ENCODE measurements at places on chromosomes 7 and 10.

DNA sequence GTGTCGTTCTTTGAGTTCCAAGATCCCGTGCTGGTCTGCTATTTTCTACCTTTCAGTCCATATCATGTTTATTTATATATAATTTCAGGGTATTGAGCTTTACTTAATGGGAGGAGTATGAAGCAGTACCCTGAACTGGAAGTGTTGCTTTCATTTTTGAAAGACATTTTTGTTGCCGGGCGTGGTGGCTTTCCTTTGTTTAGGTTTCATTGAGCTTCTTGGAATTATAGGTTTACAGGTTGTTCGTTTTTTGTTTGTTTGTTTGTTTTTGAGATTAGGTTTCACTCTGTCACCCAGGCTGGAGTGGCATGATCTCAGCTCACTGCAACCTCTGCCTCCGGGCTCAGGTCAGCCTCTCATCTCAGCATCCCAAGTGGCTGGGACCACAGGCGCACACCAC, 7.4 kb downstream of the ZNF487 start:
- no peak for DNase-seq

- DNase-seq = no peak
These were observed 136.7 kb upstream of the TCERG1L start for GRCh38 chr10:131448171-131448570.

- DNase-seq = no peak
These were observed 925.4 kb upstream of the ZNF722 start for GRCh38 chr7:63073286-63073685.

- DNase-seq = no peak
These were observed 215.9 kb downstream of the CRPPA start for GRCh38 chr7:16205466-16205865.

DNA sequence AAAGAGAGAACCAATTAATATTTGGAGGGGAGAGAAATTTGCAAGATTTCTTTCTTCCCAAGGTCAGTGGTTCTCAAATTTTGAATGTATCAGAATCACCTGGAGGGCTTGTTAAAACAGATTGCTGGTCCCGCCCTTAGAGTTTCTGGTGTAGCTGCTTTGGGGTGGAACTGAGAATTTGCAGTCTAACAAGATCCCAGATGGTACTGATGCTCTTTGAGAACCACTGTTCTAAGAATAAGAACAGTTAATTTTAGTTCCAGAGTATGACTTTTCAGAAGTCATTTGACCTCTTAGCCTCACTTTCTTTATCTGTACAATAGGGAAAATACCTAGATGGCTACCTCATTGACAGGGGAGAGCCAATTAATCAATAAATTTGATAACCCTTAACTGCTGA, 161.6 kb downstream of the PRKG1 start:
- DNase-seq = no peak

DNA sequence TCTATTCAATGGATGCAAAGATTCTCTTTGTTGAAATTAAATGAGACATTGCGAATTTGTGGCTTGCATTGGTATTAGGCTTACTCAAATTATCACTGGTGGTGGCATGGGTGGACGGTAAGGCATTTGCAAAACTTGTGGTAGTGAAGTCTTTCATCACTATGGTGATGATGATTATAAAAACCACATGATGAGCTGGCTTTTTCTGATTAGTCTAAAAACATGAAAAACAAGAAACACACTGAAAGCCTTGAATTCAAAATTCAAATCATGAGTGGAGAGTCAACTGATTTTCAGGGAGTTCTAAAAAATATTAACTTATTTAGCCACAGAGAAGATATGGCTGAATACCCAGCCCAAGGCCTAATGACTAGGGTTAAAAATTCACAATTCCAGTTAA, 99.8 kb upstream of the HGF start:
- no peak for DNase-seq

- no peak for DNase-seq
These were observed 51.1 kb downstream of the DPYSL4 start for GRCh38 chr10:132237871-132238270.

GRCh38 chr7:21141476-21141875, 286.4 kb upstream of the SP4 start:
- no peak for DNase-seq

DNA sequence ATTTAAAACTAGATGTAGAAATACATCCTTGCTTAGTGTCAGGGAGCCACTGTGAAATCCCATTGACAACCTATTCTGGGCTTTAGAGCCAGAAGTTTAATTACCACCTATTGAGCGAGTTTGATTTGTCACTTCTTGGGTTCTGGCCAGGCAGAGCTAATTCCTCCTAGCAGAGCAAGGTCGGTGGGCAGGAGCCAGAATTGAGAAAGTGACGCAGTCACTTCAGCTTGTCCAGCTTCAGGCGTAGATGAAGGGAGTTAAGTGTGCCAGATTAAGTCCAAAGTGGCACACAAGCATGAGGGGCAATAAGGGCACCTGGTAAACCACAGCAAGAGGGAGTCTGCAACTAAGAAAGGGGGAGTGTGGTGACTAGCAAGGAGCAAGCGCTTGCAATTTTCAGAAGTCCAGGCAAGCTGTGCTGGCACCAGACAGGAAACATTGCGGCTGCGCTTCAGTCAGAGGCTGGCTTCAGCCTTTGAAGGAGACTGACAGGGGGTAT, 119.4 kb downstream of the ST7 start:
- no peak for DNase-seq

GRCh38 chr10:113753020-113753692, 1.7 kb downstream of the PLEKHS1 start:
- no peak for DNase-seq

DNA sequence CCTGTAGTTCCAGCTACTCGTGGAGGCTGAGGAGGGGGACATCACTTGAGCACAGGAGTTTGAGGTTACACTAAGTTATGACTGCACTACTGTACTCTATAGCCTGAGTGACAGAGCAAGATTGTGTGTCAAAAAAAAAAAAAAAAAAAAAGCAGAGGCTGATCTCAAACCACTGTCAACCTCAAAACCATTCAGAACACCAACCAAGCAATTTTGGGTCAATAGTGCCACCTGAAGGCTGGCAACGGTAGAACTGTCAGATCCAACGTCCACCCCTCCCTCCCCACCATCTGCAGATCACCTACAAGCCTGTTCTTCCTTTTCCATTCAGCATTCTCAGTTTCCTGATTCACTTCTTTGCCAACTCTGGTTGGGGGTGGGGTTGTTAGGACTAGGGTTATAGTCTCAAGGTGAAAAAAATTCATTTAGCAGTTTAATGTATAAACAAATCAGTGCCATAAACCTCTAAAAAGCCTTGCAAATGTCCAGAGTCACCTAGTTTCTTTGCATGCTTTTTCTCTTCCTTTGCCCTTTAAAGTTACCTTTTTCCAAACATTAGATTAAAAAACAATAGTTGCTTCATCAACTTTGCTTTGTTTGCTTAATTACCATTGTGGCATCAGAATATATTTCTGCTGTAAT, 2.6 kb downstream of the MRPS33 start:
- peak; percentile 55 for DNase-seq

DNA sequence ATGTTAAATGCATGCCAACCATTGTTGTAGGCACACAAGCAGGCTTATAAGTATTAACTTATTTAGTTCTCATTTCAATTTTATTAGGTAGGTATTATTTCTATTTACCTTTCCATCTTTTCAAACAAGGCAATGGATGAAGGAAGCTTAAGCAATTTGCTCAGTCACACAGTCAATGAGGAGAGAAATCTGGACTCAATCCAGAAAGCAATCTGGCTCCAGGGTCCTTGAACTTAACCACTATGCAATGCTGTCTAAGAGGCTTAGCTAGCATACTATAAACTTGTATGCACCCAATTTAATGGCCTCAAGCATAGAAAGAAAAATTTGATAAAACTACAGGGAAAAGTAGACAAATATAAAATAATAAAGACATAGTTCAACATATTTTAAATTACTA, 88.6 kb downstream of the VWDE start:
- DNase-seq = no peak

DNA sequence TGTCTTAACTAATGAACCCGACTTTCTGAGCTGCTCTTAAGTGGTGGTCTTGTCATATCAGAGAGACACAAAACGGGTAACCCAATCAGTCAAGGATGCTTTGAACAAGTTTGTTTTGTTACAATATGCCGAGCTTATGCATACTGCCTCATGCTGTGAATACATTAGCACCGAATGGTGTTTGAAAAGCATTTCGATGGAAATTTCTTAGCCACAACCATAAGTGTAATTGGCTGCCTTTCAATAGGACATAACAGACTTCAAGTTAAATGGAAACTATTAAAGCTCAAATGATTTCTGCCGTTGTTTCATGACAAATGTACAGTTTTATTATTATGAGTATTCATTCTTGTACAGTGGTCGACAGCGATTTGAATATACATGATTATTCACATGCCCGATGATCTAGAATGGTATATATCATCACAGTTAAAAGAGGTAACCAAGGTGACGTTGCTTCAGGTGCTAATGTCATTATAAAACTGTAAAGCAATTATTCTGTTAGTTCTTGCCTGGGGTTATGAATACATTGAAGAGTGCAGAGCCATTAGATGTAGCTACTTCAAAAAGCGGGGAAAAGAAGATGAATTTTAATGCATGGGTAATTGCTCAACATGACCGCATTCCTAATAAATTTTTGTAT, 118.8 kb downstream of the EBF3 start:
- no peak for DNase-seq

DNA sequence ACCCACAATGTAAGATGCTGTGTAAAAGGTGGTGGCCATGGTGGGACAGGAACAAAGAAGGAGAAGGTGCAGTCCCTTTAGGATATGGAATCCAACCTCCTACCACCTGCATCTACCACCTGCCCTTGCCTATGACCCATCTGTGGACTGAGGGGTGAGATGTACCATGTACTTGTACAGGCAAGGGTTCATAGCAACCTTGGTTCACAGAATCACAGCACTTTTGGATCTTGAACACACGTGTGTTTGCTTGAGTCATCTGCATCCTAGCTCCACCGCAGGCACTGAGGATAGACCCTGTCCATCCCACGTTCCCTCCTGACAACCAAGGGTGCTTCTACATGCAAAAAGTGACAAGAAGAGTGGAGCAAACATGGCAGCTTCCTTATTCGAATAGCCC, 162.3 kb downstream of the GFRA1 start:
- DNase-seq = no peak

- no peak for DNase-seq
These were observed 14.5 kb upstream of the LRRC4 start for GRCh38 chr7:128045766-128046165.

DNA sequence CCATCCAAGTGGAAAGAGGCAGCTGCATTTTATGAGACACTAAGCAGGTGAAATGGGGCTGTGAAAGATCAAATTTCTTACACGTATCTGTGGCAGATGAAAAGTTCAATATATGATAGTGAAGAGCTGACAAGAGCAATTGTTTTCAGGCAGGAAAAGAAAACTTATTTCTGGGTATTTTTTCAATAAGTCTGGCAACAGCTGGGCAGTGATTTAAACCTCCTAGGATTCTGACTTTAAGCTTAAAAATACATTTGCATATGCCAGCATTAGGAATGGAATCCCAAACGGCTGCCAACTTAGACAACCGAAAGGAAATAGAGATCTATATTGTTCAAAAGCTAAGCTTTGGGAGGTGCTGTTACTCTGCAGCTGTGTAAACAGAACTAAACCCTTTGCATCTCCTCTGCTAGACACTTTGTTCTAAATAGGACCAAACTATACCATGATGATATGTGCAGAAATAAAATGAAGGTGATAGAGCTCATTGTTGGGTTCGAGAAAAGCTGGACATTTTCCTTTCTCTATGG, 26.1 kb downstream of the DYNC1I1 start:
- DNase-seq = no peak

- no peak for DNase-seq
These were observed 195.8 kb upstream of the MKLN1 start for GRCh38 chr7:131131746-131132431.

DNA sequence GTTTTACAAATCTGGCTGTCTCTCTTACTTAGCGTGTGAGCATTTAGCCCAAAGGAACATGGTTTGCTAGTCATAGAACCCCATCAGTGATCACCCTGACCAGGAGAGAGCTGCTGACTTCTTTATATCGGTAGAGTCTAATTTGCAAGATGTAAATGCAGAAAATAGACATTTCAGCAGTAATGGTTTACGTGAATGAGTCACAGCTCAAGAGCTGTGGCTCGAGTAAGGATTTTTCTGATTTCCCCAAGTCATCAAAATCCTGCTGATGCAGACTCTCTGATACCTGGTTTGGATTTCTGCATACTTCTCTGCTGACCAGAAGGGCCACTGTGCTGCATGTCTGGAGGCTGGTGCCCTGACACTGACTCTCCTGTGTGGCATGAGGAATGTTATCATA, 25.7 kb downstream of the NUB1 start:
- DNase-seq = no peak

- DNase-seq = no peak
These were observed 67.5 kb upstream of the TES start for GRCh38 chr7:116142850-116143249.

GRCh38 chr7:132882714-132883428, 199.0 kb downstream of the CHCHD3 start:
- DNase-seq = no peak

- no peak for DNase-seq
These were observed 59.1 kb downstream of the CH25H start for GRCh38 chr10:89148061-89148460.

DNA sequence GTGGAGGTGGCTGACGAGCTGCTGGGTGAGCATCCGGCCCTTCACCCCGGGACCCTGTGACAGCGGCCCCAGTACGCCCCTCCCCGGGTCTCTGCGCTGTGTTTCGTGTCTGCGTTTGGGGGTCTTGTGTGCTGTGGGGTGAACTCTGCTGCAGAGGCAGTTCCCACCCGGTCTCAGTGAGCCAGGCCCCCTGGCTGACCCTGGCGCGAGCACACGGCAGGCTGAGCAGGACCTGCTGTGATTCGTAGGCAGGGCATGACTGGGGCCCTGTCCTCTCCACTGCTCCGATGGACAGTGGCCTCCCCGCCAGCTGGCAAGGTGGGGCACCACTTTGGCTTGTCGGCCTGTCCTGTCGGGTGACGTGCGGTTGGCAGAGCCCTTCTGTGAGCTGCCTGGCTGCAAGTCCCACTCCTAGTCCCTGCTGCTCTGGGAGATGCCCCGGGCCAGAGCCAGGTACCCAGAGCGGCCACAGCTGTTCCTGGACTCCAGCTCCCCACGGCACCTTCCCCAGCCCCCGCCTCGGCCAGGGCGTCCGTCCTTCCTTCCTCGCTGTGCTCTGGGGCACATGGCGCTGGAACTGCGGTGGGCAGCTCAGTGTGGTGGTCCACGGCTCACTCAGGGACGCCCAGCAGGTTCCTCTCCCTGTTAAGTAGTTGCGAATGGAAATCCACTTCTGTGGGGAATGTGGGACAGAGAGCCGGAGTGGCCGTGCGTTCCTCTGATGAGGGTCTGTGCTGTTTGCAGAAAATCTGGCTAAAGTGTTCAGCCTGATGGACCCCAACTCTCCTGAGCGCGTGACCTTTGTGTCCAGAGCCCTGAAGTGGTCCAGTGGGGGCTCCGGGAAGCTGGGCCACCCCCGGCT, 10.5 kb downstream of the GET4 start:
- no peak for DNase-seq

DNA sequence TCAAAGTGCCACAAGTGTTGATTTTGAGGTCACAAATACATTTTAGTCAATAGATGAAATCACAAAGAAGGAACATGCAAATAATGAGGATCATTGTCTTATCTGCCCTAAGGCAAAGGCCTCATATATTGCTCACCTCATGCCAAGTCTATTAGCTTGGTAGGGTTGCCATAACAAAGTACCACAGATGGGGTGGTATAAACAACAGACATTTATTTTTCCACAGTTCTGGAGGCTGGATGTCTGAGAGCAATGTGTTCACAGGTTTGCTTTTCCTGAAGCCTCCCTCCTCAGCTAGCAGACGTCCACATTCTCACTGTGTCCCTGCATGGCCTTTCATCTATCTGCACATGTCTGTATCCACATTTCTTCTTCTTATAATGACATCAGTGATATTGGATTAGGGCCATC, 59.6 kb downstream of the RELN start:
- no peak for DNase-seq

- DNase-seq = no peak
These were observed 11.2 kb downstream of the CASP2 start for GRCh38 chr7:143299346-143299745.
